ENCODE measurements at places on chromosomes 5 and 9. TPM values are rescaled to one million over a fixed set of nuclear protein-coding genes. Genes with fewer than 3 reads are reported as not detected.

Gene DDX41
- total RNA-seq: 63.6 TPM

Gene PCDHGC4
- total RNA-seq: 6.3 TPM

Gene TMEFF1
- 9.1 TPM for total RNA-seq

Gene DENND4C
- total RNA-seq: 61.7 TPM

Gene HTR4
- not detected for total RNA-seq

Gene IL3
- not detected for total RNA-seq

Gene LCN2
- total RNA-seq: not detected

Gene IL31RA
- total RNA-seq: 14.0 TPM

Gene BBLN
- 24.2 TPM for total RNA-seq

Gene PCDHGA12
- 37.8 TPM for total RNA-seq

Gene OR13D1
- total RNA-seq: not detected

Gene PFN3
- not detected for total RNA-seq

Gene RNF183
- total RNA-seq: not detected

Gene PCDHB11
- total RNA-seq: 0.81 TPM

Gene BICD2
- 53.5 TPM for total RNA-seq

Gene CLTB
- 77.2 TPM for total RNA-seq

Gene MYO10
- total RNA-seq: 32.1 TPM

Gene GZMA
- not detected for total RNA-seq

Gene CDKN2A
- total RNA-seq: 17.2 TPM

Gene GBGT1
- total RNA-seq: 5.8 TPM

Gene NEUROG1
- total RNA-seq: not detected

Gene LMBRD2
- 13.7 TPM for total RNA-seq

Gene SPATA31D4
- total RNA-seq: not detected

Gene FAM153A
- 0.24 TPM for total RNA-seq

Gene PCDHA7
- 0.36 TPM for total RNA-seq

Gene NIPAL4
- 0.12 TPM for total RNA-seq

Gene TYRP1
- not detected for total RNA-seq

Gene ARRDC3
- total RNA-seq: 159 TPM

Gene PCDHGA6
- 6.5 TPM for total RNA-seq

Gene SLC1A1
- total RNA-seq: 8.3 TPM

Gene NFIB
- 13.7 TPM for total RNA-seq

Gene LIX1
- not detected for total RNA-seq

Gene CENPP
- 2.4 TPM for total RNA-seq

Gene SUSD3
- total RNA-seq: not detected

Gene SLCO4C1
- total RNA-seq: 0.49 TPM

Gene CATSPER3
- total RNA-seq: not detected
